ENCODE measurements at places on chromosomes 16 and 17. TPM values are rescaled to one million over a fixed set of nuclear protein-coding genes. Genes with fewer than 3 reads are reported as not detected.

The HOXB9 gene
- not detected for total RNA-seq

The FBXO39 gene
- total RNA-seq: 0.66 TPM

- peak overlapping the region; percentile 89 for H3K4me3 ChIP-seq
- peak overlapping the region; percentile 82 for H3K27ac ChIP-seq
- peaks cover 4% of the 10 kb centered on the region for H3K27me3 ChIP-seq
- H3K36me3 ChIP-seq: peaks cover 10% of the 10 kb centered on the region
Observed at GRCh38 chr17:58083491-58084316, 485 bp downstream of the DYNLL2 start.

GRCh38 chr17:19273731-19274130 is 36.6 kb downstream of the EPN2 start:
- peaks cover 2% of the 10 kb centered on the region for H3K36me3 ChIP-seq
- H3K4me3 ChIP-seq: no peak overlapping the region
- H3K27ac ChIP-seq: no peak overlapping the region
- no peaks in the 10 kb centered on the region for H3K27me3 ChIP-seq

GRCh38 chr17:60094754-60095153 is 16.0 kb upstream of the HEATR6 start:
- H3K27me3 ChIP-seq: no peaks in the 10 kb centered on the region
- H3K27ac ChIP-seq: no peak overlapping the region
- no peak overlapping the region for H3K4me3 ChIP-seq
- DNase-seq: no peak
- no peaks in the 10 kb centered on the region for H3K4me1 ChIP-seq
- no peaks in the 10 kb centered on the region for H3K36me3 ChIP-seq

DNA sequence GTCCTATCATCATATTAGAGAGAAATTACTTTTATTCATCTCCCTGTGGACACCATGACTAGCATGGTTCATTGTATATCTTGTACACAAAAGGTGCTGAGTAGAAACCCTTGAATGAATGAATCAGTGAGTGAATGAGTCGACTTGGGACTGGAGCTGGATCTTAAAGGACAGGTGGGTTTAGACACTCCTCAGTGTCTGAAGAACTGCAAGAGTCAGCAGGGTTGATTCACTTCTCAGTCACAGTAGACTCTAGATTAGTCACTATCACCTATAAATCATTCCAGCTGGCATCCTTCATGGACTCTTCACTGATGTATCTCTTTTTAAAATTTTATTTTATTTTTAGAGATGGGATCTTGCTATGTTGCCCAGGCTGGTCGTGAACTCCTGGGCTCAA is 30.1 kb upstream of the PMFBP1 start:
- H3K4me3 ChIP-seq: no peak overlapping the region
- DNase-seq: peak; percentile 5

- DNase-seq: no peak
- peaks cover 6% of the 10 kb centered on the region for H3K4me1 ChIP-seq
- no peak overlapping the region for H3K4me3 ChIP-seq
- no peaks in the 10 kb centered on the region for H3K36me3 ChIP-seq
- H3K27me3 ChIP-seq: no peaks in the 10 kb centered on the region
Observed at GRCh38 chr17:41928693-41929251, 1.6 kb upstream of the ODAD4 start.

GRCh38 chr17:63278728-63279442 is 167.2 kb downstream of the CYB561 start:
- no peak overlapping the region for H3K4me3 ChIP-seq
- no peaks in the 10 kb centered on the region for H3K27me3 ChIP-seq

DNA sequence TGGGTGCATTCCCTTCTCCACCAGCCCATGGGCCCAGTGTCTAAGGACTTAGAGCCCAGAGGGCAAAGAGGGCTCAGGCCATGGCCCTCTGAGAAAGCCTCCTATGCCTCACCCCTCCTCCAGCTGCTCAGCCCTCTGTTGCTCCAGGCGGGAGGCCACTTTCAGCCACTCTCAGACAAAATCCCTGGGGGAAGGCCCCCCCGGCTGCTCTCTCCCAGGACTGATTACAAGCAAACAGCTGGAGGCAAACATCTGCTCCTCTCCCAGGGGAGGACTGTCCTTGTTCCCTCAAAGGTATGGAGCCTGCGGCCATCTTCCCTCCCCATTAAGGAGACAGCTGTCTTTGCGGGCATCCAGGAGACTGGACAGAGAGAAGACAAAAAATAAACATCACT is 54.9 kb upstream of the DLX4 start:
- H3K4me1 ChIP-seq: no peaks in the 10 kb centered on the region
- no peak overlapping the region for H3K4me3 ChIP-seq

Measured in fibroblast of lung (primary cell).